ENCODE measurements at places on chromosomes 2 and 18. TPM values are rescaled to one million over a fixed set of nuclear protein-coding genes. Genes with fewer than 3 reads are reported as not detected.

SLC19A3 gene
- not detected for total RNA-seq

SEPTIN10 gene
- total RNA-seq, result 114 TPM

CCDC102B gene
- total RNA-seq, result 1.3 TPM

DSG4 gene
- not detected for total RNA-seq

GKN1 gene
- not detected for total RNA-seq

PSMD14 gene
- total RNA-seq, result 76.4 TPM

LIPG gene
- not detected for total RNA-seq

DNA sequence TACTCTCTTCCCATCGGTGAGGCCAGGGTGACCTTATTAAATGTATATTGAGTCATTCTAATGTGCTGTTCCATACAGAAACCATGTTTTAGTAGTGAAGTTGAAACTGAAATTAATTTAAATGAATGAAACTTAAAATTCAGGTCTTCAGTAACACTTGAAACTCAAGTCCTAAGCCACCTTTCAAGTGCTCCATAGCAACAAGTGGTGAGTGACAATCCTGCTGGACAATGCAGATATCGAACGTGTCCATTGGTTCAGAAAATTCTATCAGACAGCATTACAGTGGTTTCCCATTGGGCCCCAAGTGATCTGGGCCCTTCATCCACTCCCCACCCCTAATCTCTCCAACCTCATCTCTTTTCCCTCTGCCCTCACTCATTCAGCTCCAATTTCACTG lies 48.7 kb downstream of the HNMT start:
- no peak overlapping the region for H3K27ac ChIP-seq
- H3K4me1 ChIP-seq, result no peaks in the 10 kb centered on the region
- no peaks in the 10 kb centered on the region for H3K36me3 ChIP-seq
- H3K4me3 ChIP-seq, result no peak overlapping the region
- H3K27me3 ChIP-seq, result no peaks in the 10 kb centered on the region

GRCh38 chr2:36539631-36540030 lies 58.3 kb downstream of the FEZ2 start:
- DNase-seq, result peak; percentile 67
- H3K4me1 ChIP-seq, result peaks cover 49% of the 10 kb centered on the region
- peaks cover 43% of the 10 kb centered on the region for H3K36me3 ChIP-seq
- H3K27me3 ChIP-seq, result peaks cover 37% of the 10 kb centered on the region
- H3K4me3 ChIP-seq, result no peak overlapping the region
- H3K27ac ChIP-seq, result no peak overlapping the region

GRCh38 chr18:79826966-79827365 lies 29.2 kb downstream of the KCNG2 start:
- no peak for DNase-seq
- H3K27ac ChIP-seq, result no peak overlapping the region
- peaks cover 13% of the 10 kb centered on the region for H3K27me3 ChIP-seq
- H3K4me3 ChIP-seq, result no peak overlapping the region

- H3K4me1 ChIP-seq, result peaks cover 30% of the 10 kb centered on the region
- H3K36me3 ChIP-seq, result peaks cover 16% of the 10 kb centered on the region
- DNase-seq, result no peak
- H3K4me3 ChIP-seq, result no peak overlapping the region
These were observed 213.4 kb downstream of the NEDD4L start for GRCh38 chr18:58257461-58257860.

GRCh38 chr2:216735086-216735485 lies 39.7 kb upstream of the IGFBP5 start:
- peaks cover 63% of the 10 kb centered on the region for H3K27me3 ChIP-seq
- no peak overlapping the region for H3K4me3 ChIP-seq
- no peak for DNase-seq
- H3K27ac ChIP-seq, result no peak overlapping the region

GRCh38 chr2:102080451-102081242 lies 61.9 kb upstream of the IL1R1 start:
- H3K4me1 ChIP-seq, result peaks cover 34% of the 10 kb centered on the region
- no peak overlapping the region for H3K4me3 ChIP-seq
- peaks cover 5% of the 10 kb centered on the region for H3K36me3 ChIP-seq
- H3K27me3 ChIP-seq, result peaks cover 1% of the 10 kb centered on the region
- DNase-seq, result peak; percentile 54
- H3K27ac ChIP-seq, result peak overlapping the region; percentile 68

- H3K27ac ChIP-seq, result no peak overlapping the region
- no peak for DNase-seq
- no peak overlapping the region for H3K4me3 ChIP-seq
- no peaks in the 10 kb centered on the region for H3K36me3 ChIP-seq
- no peaks in the 10 kb centered on the region for H3K4me1 ChIP-seq
- no peaks in the 10 kb centered on the region for H3K27me3 ChIP-seq
These were observed 95.0 kb upstream of the ZNF521 start for GRCh38 chr18:25446972-25447371.

DNA sequence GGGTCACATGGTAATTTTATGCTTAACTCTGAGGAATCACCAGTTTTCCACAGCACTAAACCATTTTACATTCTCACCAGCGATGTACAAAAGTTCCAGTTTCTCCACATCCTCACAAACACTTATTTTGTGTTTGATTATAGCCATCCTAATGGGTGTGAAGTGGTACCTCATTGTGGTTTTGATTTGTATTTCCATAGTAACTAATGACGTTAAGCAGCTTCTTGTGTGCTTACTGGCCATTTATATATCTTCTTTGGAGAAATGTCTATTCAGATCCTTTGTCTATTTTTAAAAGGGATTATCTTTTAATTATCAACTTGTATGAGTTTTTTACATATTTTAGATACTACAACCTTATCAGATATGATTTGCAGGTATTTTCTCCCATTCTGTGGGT lies 42.0 kb downstream of the CCDC150 start:
- H3K4me1 ChIP-seq, result peaks cover 6% of the 10 kb centered on the region
- no peak overlapping the region for H3K27ac ChIP-seq
- peaks cover 37% of the 10 kb centered on the region for H3K36me3 ChIP-seq
- no peak overlapping the region for H3K4me3 ChIP-seq

DNA sequence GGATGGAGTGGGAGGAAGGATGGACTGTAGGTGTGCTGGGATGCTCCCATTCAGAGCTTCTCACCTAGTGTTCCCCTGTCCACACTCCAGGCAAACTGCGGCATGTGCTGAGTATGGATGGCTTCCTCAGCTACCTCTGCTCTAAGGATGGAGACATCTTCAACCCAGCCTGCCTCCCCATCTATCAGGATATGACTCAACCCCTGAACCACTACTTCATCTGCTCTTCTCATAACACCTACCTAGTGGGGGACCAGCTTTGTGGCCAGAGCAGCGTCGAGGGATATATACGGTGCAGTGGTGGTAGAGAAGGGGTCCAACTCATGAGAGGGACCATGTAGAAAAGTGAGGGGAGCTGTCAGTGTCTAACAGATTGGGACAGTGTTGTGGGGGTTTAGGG lies 20.2 kb downstream of the PLCD4 start:
- DNase-seq, result no peak
- peaks cover 10% of the 10 kb centered on the region for H3K4me1 ChIP-seq
- H3K27ac ChIP-seq, result no peak overlapping the region
- no peaks in the 10 kb centered on the region for H3K36me3 ChIP-seq
- H3K4me3 ChIP-seq, result no peak overlapping the region

GRCh38 chr18:36025025-36025424 lies 42.3 kb downstream of the RPRD1A start:
- peak; percentile 7 for DNase-seq
- H3K36me3 ChIP-seq, result peaks cover 22% of the 10 kb centered on the region
- H3K4me3 ChIP-seq, result no peak overlapping the region
- H3K4me1 ChIP-seq, result peaks cover 38% of the 10 kb centered on the region
- H3K27ac ChIP-seq, result peak overlapping the region; percentile 64

GRCh38 chr2:26298286-26298637 lies 47.7 kb upstream of the SELENOI start:
- H3K36me3 ChIP-seq, result no peaks in the 10 kb centered on the region
- no peaks in the 10 kb centered on the region for H3K27me3 ChIP-seq
- H3K4me1 ChIP-seq, result peaks cover 5% of the 10 kb centered on the region
- no peak overlapping the region for H3K27ac ChIP-seq

- peaks cover 35% of the 10 kb centered on the region for H3K27me3 ChIP-seq
- no peak overlapping the region for H3K4me3 ChIP-seq
- no peak overlapping the region for H3K27ac ChIP-seq
- no peaks in the 10 kb centered on the region for H3K36me3 ChIP-seq
These were observed 99.7 kb downstream of the INHBB start for GRCh38 chr2:120445449-120446143.

- no peak overlapping the region for H3K27ac ChIP-seq
- peaks cover 19% of the 10 kb centered on the region for H3K4me1 ChIP-seq
- H3K36me3 ChIP-seq, result peaks cover 12% of the 10 kb centered on the region
- no peak for DNase-seq
- no peaks in the 10 kb centered on the region for H3K27me3 ChIP-seq
- no peak overlapping the region for H3K4me3 ChIP-seq
These were observed 19.7 kb downstream of the TWSG1 start for GRCh38 chr18:9354256-9354655.

DNA sequence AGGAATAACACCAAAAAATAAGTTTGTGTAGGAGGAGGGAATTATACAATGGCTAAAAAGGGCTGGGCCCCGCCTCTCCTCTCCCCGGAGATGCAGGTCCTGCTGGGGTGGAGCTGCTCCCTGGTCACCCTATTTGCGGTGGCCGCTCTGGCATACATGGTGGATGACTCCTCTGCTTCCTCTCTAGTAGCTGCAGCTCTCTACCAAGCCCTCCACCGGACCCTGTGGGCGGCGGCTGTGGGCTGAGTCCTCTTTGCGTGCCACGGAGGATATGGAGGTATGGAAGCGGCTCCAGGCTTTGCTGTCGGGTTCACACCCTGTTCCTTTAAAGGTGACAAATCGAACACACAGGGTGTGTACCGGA lies 77.1 kb upstream of the SEC11C start:
- no peak overlapping the region for H3K27ac ChIP-seq
- H3K4me1 ChIP-seq, result peaks cover 18% of the 10 kb centered on the region
- H3K4me3 ChIP-seq, result no peak overlapping the region

DNA sequence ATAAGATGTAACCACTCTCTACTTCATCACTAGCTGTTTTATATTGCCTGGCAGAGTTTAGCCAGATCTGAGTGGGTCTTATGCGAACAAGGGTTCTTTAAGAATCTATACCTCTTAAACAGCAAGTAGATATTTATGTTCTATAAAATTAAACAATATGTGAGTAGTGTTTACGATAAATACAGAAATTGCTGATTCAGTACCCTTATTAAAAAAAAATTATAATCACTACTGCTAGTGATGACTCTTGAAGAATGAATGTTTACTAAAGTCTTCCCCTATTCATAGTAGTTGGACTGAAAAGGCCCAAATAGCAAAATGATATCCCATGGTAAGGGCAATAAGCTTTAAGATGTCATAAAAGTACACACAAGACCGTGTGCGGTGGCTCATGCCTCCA lies 98.7 kb upstream of the DTNB start:
- H3K4me3 ChIP-seq, result no peak overlapping the region
- H3K36me3 ChIP-seq, result peaks cover 7% of the 10 kb centered on the region
- H3K27me3 ChIP-seq, result peaks cover 2% of the 10 kb centered on the region
- DNase-seq, result no peak
- H3K27ac ChIP-seq, result no peak overlapping the region

GRCh38 chr2:102588213-102588939 lies 31.0 kb upstream of the SLC9A2 start:
- DNase-seq, result no peak
- H3K27me3 ChIP-seq, result peaks cover 5% of the 10 kb centered on the region
- no peak overlapping the region for H3K27ac ChIP-seq

DNA sequence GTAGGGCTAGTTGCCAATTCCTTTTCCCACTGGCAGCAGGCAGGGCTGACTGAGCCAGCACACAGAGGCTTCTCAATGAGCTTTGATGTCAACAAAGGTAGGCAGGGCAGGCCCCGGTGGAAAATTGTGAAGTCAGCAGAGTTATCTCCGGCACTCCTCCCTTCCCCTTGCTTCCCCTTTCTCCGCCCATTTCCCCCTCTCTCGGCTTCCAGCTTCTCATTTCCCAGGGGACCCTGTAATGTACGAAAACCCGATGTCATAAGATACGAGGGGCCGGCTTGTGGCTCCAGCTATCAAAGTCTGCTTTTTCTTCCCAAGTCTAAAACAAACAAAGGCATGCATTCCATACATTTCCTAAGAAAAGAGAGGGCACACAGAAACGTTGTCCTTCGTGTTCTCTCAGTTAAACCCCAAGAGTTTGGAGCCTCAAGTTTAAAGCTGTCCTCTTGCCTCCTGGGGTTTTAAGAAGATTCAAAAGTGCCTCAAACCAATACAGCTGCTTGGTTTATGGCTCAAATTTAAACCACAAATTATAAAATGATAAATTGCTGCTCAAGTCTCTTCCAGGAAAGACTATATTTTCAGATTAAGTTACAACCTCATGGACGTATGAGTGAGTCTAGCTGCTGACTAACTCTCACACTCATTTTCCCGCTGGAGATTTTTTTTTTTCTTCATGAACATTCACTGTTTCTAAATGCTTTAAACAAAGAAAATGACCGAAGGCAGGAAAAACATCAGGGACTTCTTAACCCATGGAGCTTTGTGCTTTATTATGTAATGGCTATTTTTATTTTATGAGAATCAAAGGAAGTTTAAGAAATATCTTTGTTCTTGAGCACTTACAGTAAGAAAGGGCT lies 27.2 kb upstream of the EML4 start:
- H3K4me3 ChIP-seq, result peak overlapping the region; percentile 88
- no peaks in the 10 kb centered on the region for H3K36me3 ChIP-seq
- peaks cover 59% of the 10 kb centered on the region for H3K4me1 ChIP-seq
- H3K27me3 ChIP-seq, result no peaks in the 10 kb centered on the region
- DNase-seq, result peak; percentile 62

DNA sequence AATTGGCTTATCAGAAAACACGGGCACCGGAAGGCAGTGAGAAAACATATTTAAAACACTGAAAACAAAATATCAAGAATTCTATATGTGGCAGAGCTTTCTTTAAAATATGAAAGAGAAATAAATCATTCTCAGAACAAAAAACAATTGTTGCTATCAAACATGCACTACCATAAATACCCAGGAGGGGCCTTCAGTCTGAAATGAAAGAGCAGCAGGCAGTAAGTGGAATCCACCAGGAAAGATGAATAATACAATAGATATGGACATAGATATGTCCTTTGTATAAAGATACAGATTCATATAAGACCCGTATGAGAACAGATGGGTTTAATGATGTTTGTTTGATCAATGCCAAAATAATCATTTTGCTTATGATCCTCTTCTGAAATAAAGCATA lies 142.0 kb downstream of the TMEM18 start:
- no peaks in the 10 kb centered on the region for H3K27me3 ChIP-seq
- H3K4me1 ChIP-seq, result no peaks in the 10 kb centered on the region
- no peaks in the 10 kb centered on the region for H3K36me3 ChIP-seq
- peak; percentile 9 for DNase-seq
- H3K27ac ChIP-seq, result no peak overlapping the region

DNA sequence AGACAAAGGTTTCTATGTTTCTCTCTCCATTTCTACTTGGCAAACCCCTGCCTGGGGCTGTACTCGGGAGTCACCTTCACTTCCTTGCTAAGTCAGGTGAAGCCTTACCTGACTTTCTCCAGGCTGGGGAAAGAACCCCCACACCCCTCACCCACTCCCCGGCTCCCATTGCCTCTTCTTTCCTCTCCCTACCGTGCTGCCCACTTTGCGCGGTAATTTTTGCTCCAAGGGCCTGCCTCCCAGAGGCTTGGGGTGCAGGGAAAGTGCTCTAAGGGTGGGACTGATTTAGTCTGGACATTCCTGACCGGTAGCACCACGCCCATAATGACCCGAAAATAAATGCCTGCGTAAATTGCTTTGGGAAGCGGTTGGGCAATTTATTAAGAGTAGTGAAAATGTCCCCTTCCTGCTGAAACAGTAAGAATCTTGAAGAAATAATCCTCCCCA lies 49.1 kb upstream of the ATP6V1B1 start:
- no peak for DNase-seq
- peaks cover 65% of the 10 kb centered on the region for H3K27me3 ChIP-seq
- H3K4me3 ChIP-seq, result no peak overlapping the region
- H3K4me1 ChIP-seq, result peaks cover 21% of the 10 kb centered on the region
- H3K36me3 ChIP-seq, result no peaks in the 10 kb centered on the region

Data from HFFc6 (cell line).